ENCODE measurements at places on chromosomes 5 and 9.

GRCh38 chr9:118596374-118597015, 772.7 kb downstream of the BRINP1 start:
- no peak for DNase-seq

DNA sequence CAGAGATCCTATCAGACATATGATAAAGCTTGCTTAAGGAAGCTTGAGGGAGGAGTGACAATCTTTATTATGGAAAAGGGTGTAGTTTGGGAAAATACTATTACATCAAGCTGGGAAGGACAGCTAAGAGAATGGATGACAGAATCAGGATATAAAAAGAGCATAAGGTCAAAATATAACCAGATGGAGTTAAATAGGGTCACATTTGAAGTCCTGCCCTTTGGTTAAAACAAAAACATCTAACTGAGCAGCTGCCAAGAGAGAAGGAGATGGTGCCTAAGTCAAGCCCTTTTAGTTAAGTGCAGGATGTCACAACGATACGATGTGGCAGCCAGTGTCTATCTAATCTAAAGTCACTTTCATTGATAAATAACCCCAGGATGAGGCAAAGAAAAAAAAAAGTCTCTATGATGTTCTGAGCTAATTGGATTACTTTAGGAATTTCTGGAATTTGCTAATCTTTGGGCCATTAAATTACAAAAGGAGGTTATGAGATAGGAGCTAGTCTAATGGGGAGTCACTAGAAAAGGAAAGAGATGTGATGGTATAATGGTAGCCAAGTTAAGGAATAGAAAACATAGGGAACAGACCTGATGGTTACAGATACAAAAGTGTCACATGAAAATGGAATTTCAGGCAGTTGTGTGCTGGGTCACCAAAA, 365.2 kb downstream of the PDE4D start:
- no peak for DNase-seq

DNA sequence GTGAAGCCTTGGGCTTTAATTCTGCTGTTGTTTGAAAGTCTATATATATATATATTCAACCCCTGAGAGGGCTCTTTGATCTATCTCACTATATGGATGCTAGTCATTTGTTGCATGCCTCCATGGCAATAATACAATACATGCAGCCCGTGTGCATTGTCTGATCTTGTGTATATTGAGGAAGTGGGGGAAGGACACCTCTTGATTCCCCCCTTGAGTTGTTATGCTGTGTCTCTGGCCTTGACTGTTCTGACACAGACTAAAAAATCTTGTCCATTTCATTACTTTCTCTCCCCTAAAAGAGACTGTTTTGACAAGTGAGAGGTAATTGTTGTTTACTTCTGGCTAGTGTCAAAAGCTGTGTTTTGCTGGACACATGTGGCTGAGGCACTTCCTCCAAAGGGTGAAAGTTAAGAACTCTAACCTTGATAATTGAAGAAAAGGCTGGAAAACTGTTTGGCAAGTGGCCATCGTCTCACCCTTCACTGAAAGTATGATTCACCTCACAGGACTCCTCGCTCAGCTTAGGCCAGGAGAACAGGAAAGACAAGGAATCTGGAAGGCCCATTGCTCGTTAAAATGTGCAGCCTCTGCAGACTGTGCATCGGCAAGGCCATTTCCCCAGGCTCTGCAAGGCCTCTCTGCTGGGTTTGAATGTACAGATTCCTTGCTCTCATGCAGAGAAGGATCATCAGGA, 304.0 kb downstream of the PRELID2 start:
- no peak for DNase-seq

- no peak for DNase-seq
These were observed 56.5 kb downstream of the SIL1 start for GRCh38 chr5:139141446-139142204.

- DNase-seq: peak; percentile 45
These were observed at the start of gene GPSM1 for GRCh38 chr9:136327304-136327974. TSS of gene GPSM1 (plus strand) at chr9:136327539. CDS start at chr9:136327696, 157 bp downstream.

DNA sequence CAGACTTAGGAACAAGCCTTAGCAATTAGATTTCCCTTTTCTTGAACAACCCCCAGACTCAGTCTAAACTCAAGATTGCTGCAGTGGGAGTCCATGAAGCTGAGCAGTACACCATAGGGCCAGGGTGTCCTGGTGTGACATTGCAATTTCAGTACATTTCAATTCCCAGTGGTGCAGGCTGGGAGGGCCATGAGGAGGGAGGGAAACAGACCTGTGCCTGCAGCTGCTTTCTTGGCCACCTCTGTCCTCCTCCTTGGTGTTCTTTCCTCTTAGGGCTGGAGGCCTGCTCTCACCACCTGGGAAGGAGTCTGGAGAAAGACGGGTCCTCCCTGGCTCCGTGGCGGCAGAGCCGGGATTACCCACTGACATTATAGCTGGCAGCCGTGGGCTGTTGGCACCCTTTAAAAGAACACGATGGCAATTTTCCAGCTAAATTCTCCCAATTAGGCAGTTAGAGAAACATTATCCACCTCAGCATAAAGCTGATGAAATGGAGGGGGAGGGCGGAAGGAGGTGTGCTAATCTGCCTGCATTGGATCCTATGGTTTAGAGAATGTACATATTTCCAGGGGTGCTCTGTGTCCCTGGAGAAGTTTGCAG, 186.4 kb downstream of the SLIT3 start:
- no peak for DNase-seq

DNA sequence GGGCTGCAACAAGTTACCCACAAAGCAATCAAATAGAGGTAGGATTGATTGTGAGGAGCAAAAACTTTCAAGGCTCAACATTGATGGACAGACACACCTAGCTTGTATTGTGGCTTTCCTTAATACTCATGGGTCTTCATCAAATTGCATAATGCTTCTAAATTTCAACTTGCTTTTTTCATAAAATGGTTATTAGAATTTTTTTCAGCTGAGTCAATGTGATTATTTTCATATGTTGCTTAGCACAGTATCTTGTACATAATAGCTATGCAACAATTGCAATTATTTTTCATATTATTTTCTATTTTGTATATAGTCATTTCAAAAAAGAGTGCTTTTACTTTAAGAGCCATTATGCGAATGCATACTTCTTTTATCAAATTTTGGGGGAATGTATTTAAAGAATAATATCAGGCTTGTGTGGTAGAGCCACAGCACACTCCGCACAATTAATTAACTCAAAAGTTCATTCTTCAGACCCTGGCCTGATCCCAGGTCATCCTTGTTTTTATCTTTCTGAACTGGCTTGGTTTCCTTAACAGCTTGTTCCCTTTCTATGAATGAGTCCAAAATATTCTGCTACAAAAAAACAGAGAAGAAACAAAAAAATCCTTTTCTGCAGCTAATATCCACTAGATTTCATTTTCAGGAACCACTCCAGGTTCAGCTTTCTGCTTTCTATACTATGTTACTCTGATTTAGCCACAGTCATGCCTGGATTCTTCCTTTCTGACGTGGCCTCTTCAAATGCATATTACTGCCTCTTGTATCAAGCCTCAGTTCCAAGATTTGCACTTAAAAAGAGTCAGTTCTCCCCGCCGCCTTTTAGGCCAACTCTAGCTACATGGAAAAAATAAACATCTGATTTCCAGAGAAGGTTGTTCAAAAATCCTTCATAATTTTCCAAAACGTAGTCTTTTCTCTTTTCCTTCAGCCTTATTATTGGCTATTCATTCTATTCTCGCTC, 45.3 kb upstream of the CDH9 start:
- no peak for DNase-seq

- no peak for DNase-seq
These were observed 292.3 kb downstream of the SLF1 start for GRCh38 chr5:94910721-94911120.
